Eye (tissue), 1 donor: ENCODE measurements at places on chromosomes 7 and 10.

DNA sequence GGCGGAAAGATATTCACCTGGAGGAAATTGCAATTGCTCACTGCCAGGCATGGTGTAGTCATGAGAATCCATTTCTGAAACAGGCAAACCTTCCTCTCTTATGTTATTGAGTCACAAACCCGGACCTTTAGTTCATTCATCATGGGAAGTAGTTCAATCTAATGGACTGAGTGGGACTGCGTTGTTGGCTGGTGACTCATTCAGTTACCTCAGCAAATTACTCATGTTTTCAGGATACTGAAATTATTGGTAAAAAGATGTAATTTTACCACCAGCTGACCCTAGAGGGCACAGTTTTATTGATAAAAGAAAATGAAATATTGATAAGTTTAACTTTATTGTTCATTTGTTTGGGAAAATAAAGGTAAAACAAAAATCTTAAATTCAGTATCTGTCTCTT lies 1194.4 kb upstream of the SORCS1 start:
- no peak for DNase-seq

GRCh38 chr7:8921807-8922206 lies 488.4 kb downstream of the NXPH1 start:
- DNase-seq: no peak

DNA sequence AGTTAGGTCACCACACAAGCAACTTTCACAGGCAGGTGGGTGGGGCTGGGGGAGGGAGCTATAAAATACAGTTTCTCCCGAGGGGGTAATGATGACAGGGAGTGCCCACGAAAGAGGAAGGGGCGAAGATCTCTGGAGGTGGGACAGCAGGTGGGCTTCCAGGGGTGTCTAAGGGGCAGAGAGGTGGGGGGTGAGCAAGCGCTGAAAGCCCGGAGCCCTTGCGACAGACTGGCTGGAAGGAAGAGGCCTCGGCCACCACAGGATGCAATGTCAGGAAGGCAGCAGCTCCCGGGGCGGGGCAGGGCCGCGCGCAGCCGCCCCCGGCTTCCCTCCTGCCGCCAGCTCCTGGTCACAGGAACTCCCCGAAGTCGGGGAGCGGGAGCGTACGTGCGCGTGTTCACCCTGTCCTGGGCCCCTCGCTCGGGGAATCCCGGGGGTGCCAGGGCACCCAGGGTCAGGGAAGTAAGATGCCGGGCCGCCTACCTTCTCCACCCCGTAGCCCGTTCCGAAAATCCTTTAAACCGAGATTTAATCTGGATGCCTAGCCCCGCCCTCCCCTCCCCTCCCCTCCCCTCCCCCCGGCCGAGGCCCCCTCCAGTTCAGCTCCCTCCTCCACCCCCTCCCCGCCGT lies 105.2 kb upstream of the PPIF start:
- peak; percentile 73 for DNase-seq

GRCh38 chr10:125213541-125214282 lies 53.3 kb upstream of the CTBP2 start:
- no peak for DNase-seq

- DNase-seq: no peak
Observed at GRCh38 chr7:100865372-100865911, 1.7 kb upstream of the TRIP6 start.

DNA sequence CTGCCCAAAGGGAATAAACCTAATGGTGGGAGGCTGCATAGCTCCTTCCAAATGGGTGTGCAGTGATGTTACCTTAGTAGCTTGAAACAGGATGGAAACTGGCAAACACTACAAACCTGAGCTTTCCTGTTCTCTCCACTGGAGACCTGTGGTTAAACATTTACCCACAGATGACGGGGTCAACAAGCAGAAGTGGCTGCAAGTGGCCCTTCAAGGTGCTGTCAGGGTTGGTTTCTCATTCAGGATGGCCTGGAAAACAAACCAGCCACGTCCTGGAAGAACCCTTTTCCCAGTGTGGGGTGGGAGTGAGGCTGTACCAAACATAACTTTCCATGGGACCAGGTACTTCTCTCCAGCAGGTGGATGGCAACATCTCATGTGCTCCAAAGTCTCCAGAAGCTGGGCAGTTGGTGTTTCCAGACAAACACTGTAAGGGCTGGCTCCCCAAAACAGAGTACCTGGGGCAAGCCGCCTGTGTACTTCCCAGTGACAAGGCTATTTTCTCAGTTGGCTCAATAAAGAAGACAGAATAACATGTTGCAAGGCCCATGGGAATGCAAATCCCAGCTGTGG lies 67.5 kb downstream of the DNAJB9 start:
- no peak for DNase-seq

GRCh38 chr10:119349341-119349740 lies 142.0 kb downstream of the GRK5 start:
- no peak for DNase-seq

GRCh38 chr10:118286051-118286838 lies 55.9 kb downstream of the FAM204A start:
- no peak for DNase-seq
